ENCODE measurements at places on chromosomes 5 and 9. TPM values are rescaled to one million over a fixed set of nuclear protein-coding genes. Genes with fewer than 3 reads are reported as not detected.

GRCh38 chr9:30964332-30964731 lies 1420.1 kb upstream of the ACO1 start:
- no peak for DNase-seq

DNA sequence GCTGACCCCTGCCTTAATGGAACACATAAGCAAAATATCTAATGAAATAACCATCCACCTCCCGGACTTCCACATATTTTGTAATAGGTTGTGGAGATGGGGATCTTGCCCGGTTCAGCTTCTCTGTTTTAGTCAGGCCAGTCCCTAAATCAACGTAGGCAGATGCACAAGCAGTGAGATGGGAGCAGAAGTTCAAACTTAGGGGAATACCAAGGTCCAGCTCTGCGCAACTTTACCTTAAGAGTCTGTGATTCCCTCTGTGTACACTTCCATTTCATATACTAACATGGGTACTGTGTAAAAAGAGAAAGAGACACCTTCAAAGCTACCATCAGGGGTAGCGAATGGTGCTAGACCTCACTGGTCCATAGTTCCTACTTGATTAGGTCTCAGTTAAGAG lies 110.9 kb downstream of the NTRK2 start:
- no peak for DNase-seq

Gene ST8SIA4
- total RNA-seq, result not detected

Gene RASEF
- total RNA-seq, result 1.9 TPM

DNA sequence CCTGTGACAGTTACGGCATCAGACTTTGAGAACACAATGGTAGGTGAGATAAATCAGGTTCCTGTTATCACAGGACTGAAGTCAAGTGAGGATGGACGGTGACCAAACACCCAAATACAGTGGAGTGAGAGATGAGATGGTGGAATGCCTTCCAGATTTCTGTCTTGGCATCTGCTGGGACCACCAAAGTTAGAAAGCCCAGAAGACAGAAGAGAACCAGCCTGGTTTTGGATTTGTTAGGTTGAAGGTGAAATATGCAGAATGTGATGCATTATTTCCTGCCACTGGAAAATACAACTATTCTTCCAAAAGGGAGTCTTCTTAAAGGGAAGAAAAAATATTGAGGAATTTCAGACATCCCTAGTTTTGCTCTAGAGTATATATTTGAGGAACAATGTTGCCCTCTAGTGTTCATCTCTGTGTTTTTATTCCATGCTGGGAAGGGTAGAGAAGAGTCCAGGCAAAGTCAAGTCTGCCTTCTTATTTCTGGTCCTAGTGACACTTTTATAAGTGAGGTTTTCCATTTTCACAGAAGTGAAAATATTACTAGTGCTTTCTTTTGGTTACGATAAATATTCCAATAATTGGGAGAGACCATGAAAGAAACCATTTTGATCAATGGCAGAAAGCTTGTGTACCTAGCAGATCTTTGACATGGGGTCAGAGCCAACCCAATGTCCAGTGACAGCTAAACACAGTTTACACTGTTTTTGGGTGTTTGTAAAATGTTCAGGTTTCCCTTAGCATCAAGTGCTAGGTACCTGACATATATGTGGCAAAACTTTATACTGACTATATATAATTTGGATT lies 142.3 kb upstream of the ANKH start:
- DNase-seq, result no peak

Gene CARTPT
- total RNA-seq, result not detected

DNA sequence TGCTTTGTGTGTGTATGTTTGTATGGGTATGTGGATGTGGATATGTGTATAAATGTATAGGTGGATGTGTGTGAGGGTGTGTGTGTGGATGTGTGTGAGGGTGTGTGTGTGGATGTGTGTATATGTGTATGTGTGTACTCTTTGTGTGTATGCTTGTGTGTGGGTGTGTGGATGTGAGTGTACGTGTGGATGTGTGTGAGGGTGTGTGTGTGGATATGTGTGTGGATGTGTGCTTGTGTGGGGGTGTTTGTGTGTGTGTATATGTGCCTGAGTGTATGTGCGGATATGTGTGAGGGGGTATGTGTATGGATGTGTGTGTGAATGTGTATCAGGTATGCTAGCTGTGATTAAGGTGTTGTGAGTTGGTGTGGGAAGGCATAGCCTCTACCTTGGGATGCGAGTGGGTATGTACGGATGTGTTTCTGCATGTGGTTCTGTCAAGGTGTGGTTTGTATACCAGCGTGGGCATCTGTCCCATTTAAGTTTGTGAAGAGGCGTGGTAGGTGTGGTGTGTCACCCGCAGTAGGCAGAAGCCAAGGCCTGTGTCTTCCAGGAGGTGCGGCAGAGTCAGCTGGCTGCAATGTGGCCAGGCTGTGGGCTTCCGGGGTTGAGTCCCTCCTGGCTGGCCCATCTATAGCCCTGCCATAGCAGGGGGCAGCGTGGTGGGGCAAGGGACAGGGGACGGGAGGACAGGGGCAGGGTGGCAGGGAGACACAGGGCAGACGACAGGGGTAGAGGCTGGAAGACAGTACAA lies 155.8 kb downstream of the DAB2IP start:
- no peak for DNase-seq
